ENCODE measurements at places on chromosomes 3 and 15.

- DNase-seq: no peak
Observed at GRCh38 chr3:154195620-154196356, 74.6 kb downstream of the ARHGEF26 start.

DNA sequence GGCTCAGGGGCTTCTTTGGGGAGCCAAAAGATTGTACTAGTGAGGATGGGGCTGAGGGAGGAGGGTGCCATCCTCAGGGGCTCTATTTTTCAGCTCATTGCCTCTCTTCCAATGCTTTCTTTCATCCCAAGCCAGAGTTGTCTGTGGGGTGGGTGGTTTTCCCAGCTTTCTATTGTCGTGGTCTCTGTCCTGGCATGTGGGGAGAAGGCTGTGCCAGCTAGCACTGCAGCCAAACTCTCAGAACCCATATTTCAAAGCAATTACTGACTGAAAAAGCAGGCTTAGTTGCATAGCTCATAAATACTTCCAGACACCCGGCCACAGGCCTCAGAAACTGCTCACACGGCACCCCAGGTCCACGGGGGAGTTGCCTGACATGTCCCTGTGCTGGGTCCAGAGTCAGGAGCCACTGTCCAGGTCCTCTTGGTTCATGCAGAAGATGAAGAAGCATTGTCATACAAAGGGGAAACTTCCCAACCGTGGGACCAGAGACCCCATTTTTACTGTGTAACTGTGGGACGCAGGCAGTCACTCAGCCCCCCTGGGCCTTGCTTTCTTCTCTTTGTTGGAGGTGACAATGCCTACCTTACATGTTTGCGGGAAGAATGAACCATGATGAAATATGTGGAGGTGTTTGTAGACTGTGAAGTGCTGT lies 27.6 kb downstream of the FGD5 start:
- no peak for DNase-seq

DNA sequence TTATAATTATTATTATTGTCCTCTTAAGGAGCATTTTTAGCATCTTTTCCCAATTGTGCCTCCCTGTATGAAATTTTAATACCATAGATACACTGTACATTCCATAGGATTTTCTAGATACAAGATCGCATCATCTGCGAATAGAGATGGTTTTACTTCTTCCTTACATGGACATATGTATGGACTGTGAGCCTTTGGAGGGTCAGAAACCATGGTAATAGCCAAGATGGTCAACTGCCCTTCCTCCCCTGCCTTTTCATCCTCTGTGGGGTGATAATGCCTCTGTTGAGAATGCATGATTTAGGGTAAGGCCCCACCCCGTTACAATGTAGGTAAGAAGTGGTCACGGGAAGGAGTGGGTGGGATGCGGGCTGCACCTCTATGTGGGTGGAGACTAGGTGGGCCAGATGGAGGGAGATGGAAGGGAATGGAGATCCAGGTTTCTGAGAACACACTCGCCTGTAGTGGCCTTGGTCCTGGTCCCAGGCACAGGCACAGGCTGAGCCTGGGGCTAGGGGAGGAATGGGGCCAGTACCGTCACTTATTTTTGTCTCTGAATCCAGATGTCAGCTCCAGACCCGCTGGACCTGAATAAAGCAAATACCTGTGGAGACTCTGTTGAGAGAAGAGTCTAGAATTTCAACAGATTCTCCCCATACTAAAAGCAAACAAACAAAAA lies 31.7 kb downstream of the GOLGA6A start:
- no peak for DNase-seq

GRCh38 chr15:74233851-74234597 lies 2.1 kb upstream of the CCDC33 start:
- DNase-seq: no peak

- no peak for DNase-seq
Observed at GRCh38 chr15:101000271-101000681, 81.1 kb downstream of the LRRK1 start.
